ENCODE measurements at places on chromosomes 7 and 10. TPM values are rescaled to one million over a fixed set of nuclear protein-coding genes. Genes with fewer than 3 reads are reported as not detected.

The OR6V1 gene
- not detected for total RNA-seq

GRCh38 chr7:129865925-129866201 lies 86.9 kb downstream of the UBE2H start:
- no peaks in the 10 kb centered on the region for H3K27me3 ChIP-seq
- peaks cover 18% of the 10 kb centered on the region for H3K4me1 ChIP-seq
- H3K27ac ChIP-seq, result peak overlapping the region; percentile 24
- H3K4me3 ChIP-seq, result no peak overlapping the region
- DNase-seq, result no peak
- H3K36me3 ChIP-seq, result no peaks in the 10 kb centered on the region

DNA sequence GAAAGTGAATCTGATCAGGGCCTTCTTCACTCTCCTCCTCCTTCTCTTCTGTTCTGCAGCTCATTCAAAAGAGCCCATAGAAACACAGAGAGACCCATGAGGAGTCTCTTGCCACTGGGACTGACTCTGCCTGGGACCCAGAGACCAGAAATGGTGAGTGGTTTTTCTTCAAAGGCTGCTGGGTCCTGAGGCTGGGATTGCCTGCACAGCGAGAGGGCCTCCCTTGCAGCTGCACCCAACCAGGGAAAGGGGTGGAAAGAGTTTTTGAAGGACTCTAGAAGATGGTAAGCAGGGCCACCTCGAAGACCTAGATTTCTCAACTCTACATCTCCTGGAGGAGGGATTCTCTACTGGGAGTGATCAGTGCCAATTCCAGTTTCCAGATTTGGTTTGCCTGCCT lies 15.5 kb upstream of the HOXA13 start:
- H3K27ac ChIP-seq, result no peak overlapping the region
- H3K36me3 ChIP-seq, result no peaks in the 10 kb centered on the region
- no peaks in the 10 kb centered on the region for H3K4me1 ChIP-seq
- no peak overlapping the region for H3K4me3 ChIP-seq

The TLX1 gene
- total RNA-seq, result 14.3 TPM

- H3K4me1 ChIP-seq, result peaks cover 32% of the 10 kb centered on the region
- H3K27me3 ChIP-seq, result peaks cover 23% of the 10 kb centered on the region
- peaks cover 15% of the 10 kb centered on the region for H3K36me3 ChIP-seq
- no peak for DNase-seq
- no peak overlapping the region for H3K4me3 ChIP-seq
- peak overlapping the region; percentile 95 for H3K27ac ChIP-seq
Measured at GRCh38 chr10:86251426-86251825, 115.2 kb downstream of the GRID1 start.

DNA sequence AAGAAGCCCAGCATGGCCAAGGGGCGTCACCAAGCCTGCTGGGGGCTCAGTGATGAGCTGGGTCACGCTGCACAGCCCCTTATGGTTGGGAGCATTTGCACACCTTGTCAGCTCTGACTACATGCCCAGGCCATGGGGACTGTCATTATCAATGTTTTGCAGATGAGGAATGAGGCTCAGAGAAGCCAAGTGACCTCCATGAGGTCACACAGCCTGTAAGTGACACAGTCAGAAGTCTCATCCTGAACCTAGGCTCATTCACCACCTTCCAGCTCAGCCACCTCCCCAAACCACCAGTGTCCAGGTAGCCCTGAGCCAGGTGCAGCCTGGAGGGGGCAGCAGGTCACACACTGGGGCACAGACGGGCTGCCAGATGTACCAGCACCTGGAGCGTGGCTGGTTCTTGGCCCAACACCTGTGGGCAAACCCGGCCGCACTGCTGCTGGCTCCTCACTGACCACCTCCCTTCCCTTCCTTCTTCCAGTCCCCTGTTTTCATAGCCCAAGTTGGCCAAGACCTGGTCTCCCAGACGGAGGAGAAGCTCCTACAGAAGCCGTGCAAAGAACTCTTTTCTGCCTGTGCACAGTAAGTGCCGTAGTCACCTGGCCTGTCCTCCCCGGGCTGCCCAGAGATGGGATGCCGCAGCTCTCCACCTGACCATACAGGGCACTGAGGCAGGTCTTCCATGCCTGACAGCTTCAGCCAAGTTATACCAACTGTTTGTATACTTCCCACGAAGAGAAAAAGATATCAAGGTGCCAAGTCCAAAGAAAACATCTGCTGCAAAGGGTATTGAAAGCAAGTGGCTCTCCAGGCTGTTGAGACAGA lies 119.6 kb downstream of the RGS10 start:
- H3K27me3 ChIP-seq, result peaks cover 10% of the 10 kb centered on the region
- H3K4me3 ChIP-seq, result peak overlapping the region; percentile 42
- peaks cover 33% of the 10 kb centered on the region for H3K4me1 ChIP-seq
- DNase-seq, result no peak

GRCh38 chr10:112614586-112614985 lies 167.6 kb downstream of the VTI1A start:
- H3K4me1 ChIP-seq, result peaks cover 3% of the 10 kb centered on the region
- no peak for DNase-seq
- H3K4me3 ChIP-seq, result no peak overlapping the region
- H3K36me3 ChIP-seq, result no peaks in the 10 kb centered on the region
- no peak overlapping the region for H3K27ac ChIP-seq

DNA sequence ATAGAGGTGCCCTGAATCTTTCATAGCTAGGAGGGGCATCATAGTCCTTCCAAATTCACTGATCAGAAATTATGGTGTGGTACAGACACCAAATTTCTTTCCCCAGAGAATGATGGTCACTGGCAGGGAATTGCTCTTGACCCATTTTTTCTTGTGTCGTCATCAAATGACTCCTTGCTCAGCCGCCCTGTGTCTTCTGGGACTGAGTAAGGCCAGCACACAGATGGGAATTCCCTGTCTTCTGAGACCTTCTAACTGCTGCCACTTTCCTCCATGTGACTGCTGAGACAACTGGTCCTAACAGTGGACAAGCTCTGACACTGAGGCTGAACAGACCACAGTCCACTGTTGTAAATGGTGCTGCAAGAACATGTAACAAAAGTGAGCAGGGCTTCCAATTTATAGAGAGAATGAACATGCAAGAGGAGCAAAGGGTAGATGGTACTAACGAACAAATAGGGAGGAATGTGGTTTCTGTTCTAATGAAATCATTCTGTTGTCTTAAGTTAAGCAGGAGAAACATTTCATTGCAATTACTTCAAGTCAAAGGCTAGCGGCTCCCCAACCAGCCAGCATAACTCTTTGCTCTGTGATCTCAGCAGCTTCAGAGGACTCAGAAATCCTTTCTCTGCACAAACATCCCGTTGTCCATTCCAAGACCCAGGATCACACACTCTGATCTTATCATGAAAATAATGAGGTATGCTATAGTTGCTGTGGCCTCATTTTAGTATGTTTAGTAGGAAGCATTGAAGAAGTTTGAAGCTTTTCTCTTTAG lies 235.9 kb upstream of the PRSS1 start:
- peaks cover 4% of the 10 kb centered on the region for H3K27me3 ChIP-seq
- no peak overlapping the region for H3K4me3 ChIP-seq
- no peak overlapping the region for H3K27ac ChIP-seq
- peaks cover 19% of the 10 kb centered on the region for H3K4me1 ChIP-seq

The TUBAL3 gene
- not detected for total RNA-seq

The NAT16 gene
- 2.4 TPM for total RNA-seq

The AKR1C4 gene
- total RNA-seq, result not detected

The PKD1L1 gene
- 0.17 TPM for total RNA-seq

GRCh38 chr10:124738441-124738840 lies 5.7 kb downstream of the FAM53B start:
- no peaks in the 10 kb centered on the region for H3K36me3 ChIP-seq
- peaks cover 64% of the 10 kb centered on the region for H3K4me1 ChIP-seq

DNA sequence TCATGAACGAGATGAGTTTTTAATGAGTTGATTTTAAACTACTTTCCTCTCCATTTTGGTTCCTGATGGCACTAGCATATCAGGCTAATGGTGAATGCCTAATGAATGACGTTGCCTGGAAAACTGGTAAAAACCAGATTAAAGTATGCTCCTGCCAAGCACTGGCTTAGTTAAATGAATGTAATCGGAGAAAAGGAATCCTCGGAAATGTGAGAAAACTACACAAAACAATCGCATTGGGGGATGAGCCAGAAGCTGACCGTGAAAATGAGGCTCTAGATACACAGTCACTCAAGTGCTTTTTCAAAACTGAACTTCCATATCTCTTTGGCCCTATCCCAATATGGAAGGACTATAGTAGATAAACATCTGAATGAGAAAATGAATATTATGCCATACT lies 153.8 kb upstream of the COL1A2 start:
- DNase-seq, result no peak
- no peaks in the 10 kb centered on the region for H3K36me3 ChIP-seq
- no peaks in the 10 kb centered on the region for H3K27me3 ChIP-seq
- peaks cover 2% of the 10 kb centered on the region for H3K4me1 ChIP-seq
- H3K4me3 ChIP-seq, result no peak overlapping the region

DNA sequence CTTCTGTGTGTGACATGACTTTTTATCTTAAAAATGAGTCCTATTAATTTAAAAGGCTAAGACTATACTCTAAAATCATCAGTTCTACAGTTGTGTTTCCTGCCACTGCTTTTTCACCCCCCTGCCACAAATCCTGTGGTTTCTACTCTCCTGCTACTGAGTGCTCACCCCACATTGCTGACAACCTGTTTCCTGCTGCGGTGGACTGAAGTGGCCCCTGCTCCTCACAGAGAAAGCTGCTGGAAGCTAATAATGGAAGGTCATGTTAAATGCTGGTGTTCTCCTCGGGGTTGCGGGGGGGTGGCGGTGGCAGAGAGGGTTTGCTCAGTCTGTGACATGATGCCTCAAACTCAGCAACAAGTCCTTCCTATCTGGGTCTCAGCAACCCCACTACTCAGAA lies 113.2 kb upstream of the INHBA start:
- no peak overlapping the region for H3K4me3 ChIP-seq
- H3K4me1 ChIP-seq, result no peaks in the 10 kb centered on the region
- H3K27ac ChIP-seq, result no peak overlapping the region
- H3K36me3 ChIP-seq, result no peaks in the 10 kb centered on the region
- DNase-seq, result no peak

- H3K4me1 ChIP-seq, result peaks cover 23% of the 10 kb centered on the region
- peak; percentile 61 for DNase-seq
- H3K36me3 ChIP-seq, result no peaks in the 10 kb centered on the region
- H3K27me3 ChIP-seq, result peaks cover 6% of the 10 kb centered on the region
Measured at GRCh38 chr7:23473844-23474093, 3.5 kb upstream of the IGF2BP3 start.

GRCh38 chr7:155283565-155284194 lies 14.0 kb upstream of the INSIG1 start:
- peaks cover 15% of the 10 kb centered on the region for H3K36me3 ChIP-seq
- H3K27ac ChIP-seq, result no peak overlapping the region
- H3K27me3 ChIP-seq, result no peaks in the 10 kb centered on the region
- H3K4me3 ChIP-seq, result no peak overlapping the region

The TRUB1 gene
- 32.8 TPM for total RNA-seq

DNA sequence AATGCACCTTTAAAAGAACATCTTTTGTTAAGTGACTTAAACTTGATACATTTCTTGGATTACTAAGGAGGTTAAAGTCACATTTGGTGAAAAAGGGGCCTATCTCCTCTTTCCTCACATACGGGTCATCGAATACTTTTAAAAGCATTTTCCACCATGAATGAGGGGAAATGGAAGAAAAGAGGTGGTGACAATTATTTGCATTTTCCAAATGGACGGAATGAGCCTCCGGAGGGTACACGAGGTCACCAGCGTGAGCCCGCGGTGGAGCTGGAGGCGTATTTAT lies 1.0 kb upstream of the BMPR1A start:
- peak overlapping the region; percentile 80 for H3K27ac ChIP-seq
- H3K27me3 ChIP-seq, result peaks cover 5% of the 10 kb centered on the region
- H3K36me3 ChIP-seq, result no peaks in the 10 kb centered on the region
- peak overlapping the region; percentile 86 for H3K4me3 ChIP-seq

The BRAT1 gene
- 30.5 TPM for total RNA-seq

GRCh38 chr7:34451923-34452322 lies 206.1 kb upstream of the NPSR1 start:
- H3K4me1 ChIP-seq, result no peaks in the 10 kb centered on the region
- no peak overlapping the region for H3K4me3 ChIP-seq
- DNase-seq, result no peak
- no peak overlapping the region for H3K27ac ChIP-seq

The PIK3CG gene
- total RNA-seq, result not detected

- DNase-seq, result no peak
- H3K4me1 ChIP-seq, result peaks cover 3% of the 10 kb centered on the region
- H3K4me3 ChIP-seq, result no peak overlapping the region
- no peaks in the 10 kb centered on the region for H3K36me3 ChIP-seq
- H3K27ac ChIP-seq, result no peak overlapping the region
Measured at GRCh38 chr7:14888962-14889361, 13.6 kb downstream of the DGKB start.

GRCh38 chr7:50273870-50274269 lies 30.6 kb upstream of the IKZF1 start:
- no peaks in the 10 kb centered on the region for H3K27me3 ChIP-seq
- H3K36me3 ChIP-seq, result no peaks in the 10 kb centered on the region
- no peak for DNase-seq
- no peaks in the 10 kb centered on the region for H3K4me1 ChIP-seq

The NPFFR1 gene
- total RNA-seq, result not detected

GRCh38 chr10:72906446-72906845 lies 12.9 kb downstream of the OIT3 start:
- no peaks in the 10 kb centered on the region for H3K27me3 ChIP-seq
- H3K27ac ChIP-seq, result no peak overlapping the region
- peaks cover 4% of the 10 kb centered on the region for H3K36me3 ChIP-seq

The ADAM12 gene
- 18.4 TPM for total RNA-seq

The CNTNAP2 gene
- 25.8 TPM for total RNA-seq

- no peak overlapping the region for H3K4me3 ChIP-seq
- H3K27me3 ChIP-seq, result peaks cover 3% of the 10 kb centered on the region
- H3K36me3 ChIP-seq, result peaks cover 3% of the 10 kb centered on the region
- no peaks in the 10 kb centered on the region for H3K4me1 ChIP-seq
- no peak overlapping the region for H3K27ac ChIP-seq
Measured at GRCh38 chr7:124168616-124169015, 135.7 kb upstream of the TMEM229A start.

DNA sequence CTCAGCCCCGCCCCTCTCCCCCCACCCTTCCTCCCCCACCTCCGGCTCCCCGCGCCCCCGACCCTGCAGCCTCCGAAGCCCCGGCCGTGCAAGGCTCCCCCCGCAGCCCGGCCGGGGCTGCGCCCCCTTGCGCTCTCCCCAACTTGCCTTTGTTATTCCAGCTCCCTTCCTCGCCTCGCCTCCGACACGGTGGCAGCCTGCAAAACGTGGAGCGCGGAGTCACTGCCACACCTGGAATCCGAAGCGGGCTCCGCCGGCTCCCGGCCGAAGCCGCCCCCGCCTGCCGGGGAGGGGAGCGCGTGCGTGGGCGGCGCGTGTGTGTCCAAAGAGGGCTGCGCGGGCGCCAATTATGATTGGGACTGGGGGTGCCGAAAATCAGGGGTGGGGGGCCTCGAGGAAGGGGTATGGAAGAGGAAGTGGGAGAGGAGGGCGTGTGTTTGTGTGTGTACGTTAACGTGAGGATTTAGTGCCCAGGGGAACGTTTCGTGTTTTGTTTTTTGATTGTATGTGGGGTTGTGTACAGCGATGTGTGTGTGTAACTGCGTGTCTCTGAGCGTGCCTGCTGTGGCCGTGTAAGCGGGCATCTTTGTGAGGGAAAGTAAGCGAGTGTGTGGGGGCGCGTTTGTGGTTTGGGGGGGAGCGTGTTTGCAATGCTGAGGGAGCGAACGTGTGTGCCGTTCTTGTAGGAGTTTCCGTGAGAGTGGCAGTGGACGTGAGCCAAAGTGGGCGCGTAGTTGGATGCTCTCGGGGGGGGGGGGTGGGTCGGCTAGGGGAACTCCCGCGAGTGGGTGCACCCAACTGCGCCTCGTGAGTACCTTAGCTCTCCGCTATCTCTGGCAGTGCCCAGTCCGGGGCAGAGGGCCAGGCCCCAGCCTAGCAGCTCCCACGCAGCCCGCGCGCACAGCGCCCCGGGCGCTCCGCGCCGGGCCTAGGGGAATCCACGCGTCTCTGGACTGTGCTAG lies 1.2 kb upstream of the ZMIZ1 start:
- H3K27me3 ChIP-seq, result peaks cover 19% of the 10 kb centered on the region
- peak overlapping the region; percentile 75 for H3K27ac ChIP-seq
- peak; percentile 97 for DNase-seq
- H3K4me3 ChIP-seq, result peak overlapping the region; percentile 86
- H3K4me1 ChIP-seq, result peaks cover 11% of the 10 kb centered on the region
- H3K36me3 ChIP-seq, result no peaks in the 10 kb centered on the region

The GNAT3 gene
- total RNA-seq, result 2.0 TPM

Data from glutamatergic neuron (in vitro differentiated cells).